ENCODE measurements at places on chromosomes 5 and 9.

DNA sequence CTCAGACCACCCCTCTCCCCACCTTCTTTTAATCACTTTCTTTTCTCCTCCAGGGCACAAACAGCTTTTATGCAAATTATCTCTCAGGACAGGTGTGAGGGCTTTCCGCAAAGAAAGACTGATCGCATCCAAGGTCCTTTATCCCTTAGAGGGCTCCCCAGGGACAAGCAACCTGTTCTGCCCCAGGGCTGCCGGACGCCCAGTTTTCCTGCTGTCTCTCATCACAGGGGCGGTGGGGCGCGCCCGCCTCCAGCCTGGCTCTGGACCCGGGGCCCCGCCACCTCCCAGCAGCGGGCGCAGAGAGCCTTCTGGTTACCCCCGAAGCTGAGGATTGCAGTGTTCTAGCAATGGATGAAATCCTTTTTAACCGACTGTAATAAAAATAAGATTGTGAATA is 266.1 kb downstream of the CWC27 start:
- no peak for DNase-seq

DNA sequence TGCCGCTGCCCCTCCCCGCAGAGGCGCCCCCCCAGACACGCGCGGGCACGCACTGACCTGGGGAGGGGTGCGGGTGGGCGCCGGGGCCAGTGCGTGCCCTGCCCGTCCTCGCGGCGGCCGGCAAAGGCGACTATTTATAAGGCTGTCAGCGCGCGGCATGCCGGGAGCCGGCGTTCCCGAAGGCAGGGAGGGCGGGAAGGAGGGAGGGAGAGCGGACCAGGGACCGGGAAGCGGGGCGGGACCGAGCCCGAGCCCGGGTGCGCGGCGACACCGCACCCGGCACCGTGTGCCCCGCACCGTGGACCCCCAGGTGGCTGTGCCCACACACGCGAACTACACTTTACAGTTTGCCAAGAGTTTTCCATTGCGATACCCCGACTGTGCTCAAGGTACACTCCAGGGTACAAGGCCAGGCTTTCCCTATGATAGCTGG is at the start of gene AK1:
Gene AK1, minus strand, starts transcription at position 110 of the 433 bp plus-strand sequence. CDS start 3,058 bp downstream, outside the sequence.
- no peak for DNase-seq

DNA sequence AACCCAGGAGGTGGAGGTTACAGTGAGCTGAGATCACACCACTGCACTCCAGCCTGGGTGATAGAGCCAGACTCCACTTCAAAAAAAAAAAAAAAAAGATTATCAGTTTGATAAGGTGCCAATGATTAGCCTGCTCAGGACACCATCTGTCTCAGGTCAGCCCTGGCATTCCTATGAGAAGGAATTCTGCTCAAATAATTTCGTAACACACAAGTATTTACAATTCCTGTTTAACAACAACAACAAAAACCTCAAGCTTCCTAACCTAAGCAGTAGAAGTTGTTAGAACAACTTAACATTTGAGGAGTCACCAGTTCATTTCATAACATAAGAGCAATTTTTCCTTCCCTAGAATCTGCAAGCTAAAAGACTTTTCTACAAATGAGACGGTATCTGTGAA is 85.0 kb downstream of the LHFPL2 start:
- DNase-seq, result no peak

DNA sequence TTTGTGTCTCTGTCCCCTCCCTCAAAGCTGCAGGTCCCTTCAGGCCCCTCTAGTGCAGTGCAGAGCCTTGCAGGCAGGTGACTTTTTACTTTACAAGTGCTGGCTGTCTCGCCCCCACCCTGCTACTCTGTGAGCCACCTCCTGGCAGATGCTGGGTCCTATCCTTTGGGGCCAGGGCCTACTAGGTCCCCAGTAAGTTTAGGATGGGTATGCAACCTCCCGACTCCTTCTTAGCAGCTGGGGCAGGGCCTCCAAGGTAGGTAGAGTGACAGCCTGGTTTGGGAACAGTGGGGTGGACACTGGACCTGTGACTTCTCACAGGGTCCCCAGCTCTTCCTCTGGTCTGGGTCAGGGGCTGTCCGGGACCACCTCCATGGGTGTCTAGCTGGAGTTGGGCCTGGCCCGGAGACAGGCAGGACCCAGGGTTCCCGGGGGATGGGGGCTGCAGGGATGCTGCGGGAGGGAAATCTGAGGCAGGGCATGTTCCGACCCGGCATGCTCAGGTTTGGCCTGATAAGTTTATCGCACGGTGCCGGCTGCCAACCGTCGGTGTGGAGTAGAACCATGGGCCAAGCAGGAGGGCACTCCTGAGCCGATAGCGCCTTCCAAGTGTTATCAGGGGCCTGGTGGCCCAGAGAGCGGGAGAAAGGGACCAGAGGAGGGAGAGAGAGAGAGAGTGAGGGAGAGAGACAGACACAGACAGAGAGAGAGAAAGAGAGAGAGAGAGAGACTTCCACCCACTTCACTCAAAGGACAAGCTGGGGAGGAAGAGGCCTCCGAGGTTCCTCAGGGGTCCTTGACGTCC is 20.5 kb downstream of the GFI1B start:
- DNase-seq, result no peak

DNA sequence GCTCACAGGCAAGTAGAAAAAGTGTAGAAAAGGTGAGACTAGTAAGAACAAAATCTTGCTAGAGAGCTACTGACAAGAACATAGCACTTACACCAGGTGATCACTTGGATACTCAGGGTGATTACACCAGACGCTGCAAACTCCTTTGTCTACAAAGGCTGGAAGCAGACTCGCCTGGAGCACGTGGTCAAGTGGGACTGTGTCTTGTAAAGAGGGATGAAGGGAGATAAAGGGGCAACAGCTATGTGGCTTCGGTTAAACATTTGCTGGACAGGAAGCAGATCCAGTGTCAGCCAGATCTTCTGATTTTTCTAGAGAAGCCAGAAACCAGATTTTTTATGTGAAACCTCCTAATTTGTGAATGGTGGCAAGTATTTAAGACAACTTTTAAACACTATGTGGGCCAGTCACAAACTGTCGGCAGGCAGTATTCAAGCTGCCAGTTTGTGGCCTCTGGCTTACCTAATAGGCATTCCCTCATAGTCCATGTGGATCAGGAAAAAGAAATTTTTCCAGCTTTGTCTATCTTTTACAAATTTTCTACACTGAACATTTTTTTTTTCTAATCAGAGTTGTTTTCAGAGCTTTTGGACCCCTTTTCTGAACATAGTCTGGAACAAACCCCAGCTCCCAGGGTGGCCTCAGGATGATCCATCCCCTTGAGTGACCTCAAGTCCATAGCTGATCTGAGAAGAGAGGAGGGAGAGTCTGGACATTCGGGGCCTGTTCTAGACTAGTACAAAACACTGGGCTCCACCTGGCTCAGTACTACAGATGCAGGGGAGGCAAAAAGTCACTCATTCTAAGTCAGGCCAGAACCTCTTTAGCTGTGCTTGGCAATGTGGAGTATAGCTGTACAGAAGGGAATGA is 262.9 kb downstream of the ARRDC3 start:
- no peak for DNase-seq

- DNase-seq, result no peak
Measured at GRCh38 chr5:860506-861150, 9.8 kb upstream of the ZDHHC11 start.

GRCh38 chr5:98907951-98908350 is 20.9 kb downstream of the CHD1 start:
- no peak for DNase-seq

DNA sequence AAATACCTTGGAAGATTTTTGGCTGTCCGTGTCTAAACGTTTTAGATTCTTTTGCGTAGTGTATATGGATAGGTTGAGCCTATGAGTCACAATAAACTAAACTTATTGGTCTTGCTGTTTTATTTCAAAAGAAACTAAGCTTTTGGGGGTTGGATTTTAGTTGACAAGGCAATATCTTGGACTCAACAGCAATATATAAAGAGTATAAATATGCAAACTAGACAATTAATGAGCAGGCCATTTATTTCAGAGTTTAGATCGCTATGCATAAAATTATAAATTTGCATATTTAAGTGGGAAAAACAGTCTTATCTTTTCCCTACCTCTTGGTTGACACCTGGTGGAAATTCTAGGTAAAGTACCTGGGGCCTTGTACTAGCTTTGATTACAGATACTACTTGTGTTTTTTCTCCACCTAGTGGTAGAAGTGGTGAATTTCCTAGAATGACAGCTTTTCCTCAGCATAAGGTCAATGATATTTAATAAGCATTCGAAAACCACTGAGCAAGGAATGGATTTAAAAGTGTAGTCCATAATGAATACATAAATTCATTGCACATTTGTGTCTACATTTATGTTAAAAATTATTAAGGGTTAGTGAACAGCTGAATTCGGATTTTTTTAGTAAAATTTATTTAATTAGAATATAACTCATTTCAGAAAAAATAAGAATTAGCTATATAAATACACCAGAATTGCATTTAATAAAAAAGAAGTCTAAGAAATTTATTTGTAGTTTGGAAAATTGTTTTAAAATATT is 1.7 kb upstream of the ARRDC3 start:
- peak; percentile 94 for DNase-seq

DNA sequence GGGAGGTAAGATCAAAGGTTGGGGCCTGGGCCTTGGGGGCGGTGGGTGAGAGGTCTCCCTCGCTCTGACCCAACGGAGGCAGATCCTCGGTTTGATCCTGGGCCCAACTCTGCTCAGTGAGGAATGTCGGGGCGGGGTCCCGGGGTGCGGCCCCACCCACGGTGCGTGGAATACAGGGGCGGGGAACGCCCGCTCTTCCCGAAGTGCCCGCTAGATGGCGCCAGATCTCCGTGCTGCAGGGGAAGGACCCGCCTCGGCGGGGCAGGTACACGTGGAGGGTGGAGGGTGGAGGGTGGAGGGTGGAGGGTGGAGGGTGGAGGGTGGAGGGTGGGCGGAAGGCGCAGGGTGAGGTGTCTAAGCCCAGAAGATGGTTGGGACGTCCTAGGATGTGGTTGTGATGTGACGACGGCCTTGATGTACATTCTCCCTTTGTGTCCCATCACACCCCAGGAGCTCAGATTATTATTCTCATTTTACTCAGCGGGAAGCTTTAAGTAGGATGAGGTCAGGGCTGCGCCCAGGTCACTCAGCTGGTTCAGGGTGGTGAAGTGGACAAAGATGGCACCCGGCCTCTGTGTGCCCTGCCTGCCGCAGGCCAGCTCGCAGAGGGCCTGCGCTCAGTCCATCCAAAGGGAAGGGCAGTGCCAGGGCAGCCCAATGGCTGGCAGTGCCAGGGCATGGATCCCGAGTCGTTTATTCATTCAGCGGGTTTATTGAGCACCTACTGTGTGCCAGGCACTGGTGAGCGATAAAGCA is 9.4 kb upstream of the RPS14 start:
- no peak for DNase-seq

DNA sequence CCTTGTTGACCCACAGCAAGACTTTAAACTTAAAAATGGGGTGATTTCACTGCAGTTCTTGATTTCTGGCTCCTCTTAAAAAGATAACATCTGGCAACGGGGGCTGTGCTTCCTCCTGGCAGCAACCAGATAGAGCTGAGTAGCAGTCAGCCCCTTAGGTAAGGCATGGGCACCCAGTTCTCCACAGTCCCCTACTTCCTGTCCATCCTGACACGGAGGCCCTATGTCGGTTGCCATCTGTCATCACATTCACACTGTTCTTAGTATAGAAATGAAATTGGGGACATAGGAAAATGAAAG is 11.7 kb downstream of the CD74 start:
- no peak for DNase-seq

Measured in HCT116 (cell line).